Caudate nucleus (tissue), 63 donors: ENCODE measurements at places on chromosomes 11 and 22.

DNA sequence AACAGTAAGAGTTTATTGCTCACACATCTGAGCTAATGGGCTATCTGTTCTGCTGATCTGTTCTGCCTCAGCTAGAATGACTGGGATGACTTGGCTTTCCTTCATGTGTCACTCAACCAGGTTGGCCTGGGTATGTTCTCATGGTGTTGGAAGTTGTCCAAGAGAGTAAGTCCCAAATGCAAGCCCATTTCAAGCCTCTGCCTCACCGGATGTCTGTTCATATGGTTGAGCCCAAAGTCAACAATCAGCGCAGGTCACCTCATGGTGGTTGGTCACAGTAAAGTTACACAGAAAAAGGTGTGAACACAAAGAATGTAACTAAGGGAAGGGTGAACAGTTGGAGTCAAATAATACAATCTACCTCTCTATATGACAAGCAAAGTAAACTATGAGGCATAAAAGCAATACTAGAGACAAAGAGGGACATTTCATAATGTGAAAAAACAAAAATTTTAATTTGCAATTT lies 1.9 kb downstream of the GDPD4 start:
- no peak for DNase-seq

DNA sequence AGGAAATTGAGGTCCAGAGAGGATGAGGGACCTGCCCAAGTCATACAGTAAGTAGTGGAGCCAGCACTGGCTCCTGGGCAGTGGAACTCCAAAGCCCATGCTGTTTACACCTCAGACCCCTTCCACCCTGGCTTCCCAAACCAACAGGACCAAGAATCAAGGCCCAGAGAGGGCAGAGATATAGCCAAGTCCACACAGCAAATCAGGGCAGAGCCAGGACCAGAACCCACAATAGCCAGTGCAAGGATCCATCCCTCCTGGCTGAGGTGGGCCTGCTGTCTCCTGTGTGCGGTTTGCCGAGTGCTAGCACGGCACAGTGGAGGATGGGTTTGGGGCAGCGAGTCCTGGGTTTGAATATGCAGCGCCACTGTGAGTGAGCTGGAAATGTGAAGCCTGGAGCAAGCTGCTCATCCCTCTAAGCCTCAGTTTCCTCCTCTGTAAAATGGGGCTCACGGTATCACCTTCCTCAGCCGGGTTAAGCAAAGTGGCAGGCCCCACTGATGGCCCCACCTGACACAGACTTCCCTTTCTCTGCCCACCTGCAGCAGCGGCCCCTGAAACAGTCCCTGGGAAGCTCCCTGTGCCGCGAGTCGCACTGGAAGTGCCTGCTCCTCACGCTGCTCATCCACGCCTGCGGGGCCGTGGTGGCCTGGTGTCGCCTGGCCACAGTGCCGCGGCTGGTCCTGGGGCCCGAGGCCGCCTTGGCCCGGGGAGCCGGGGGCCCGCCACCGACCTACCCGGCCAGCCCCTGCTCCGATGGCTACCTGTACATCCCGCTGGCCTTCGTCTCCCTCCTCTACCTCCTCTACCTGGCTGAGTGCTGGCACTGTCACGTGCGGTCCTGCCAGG lies 2.3 kb downstream of the TMEM151A start:
- no peak for DNase-seq

DNA sequence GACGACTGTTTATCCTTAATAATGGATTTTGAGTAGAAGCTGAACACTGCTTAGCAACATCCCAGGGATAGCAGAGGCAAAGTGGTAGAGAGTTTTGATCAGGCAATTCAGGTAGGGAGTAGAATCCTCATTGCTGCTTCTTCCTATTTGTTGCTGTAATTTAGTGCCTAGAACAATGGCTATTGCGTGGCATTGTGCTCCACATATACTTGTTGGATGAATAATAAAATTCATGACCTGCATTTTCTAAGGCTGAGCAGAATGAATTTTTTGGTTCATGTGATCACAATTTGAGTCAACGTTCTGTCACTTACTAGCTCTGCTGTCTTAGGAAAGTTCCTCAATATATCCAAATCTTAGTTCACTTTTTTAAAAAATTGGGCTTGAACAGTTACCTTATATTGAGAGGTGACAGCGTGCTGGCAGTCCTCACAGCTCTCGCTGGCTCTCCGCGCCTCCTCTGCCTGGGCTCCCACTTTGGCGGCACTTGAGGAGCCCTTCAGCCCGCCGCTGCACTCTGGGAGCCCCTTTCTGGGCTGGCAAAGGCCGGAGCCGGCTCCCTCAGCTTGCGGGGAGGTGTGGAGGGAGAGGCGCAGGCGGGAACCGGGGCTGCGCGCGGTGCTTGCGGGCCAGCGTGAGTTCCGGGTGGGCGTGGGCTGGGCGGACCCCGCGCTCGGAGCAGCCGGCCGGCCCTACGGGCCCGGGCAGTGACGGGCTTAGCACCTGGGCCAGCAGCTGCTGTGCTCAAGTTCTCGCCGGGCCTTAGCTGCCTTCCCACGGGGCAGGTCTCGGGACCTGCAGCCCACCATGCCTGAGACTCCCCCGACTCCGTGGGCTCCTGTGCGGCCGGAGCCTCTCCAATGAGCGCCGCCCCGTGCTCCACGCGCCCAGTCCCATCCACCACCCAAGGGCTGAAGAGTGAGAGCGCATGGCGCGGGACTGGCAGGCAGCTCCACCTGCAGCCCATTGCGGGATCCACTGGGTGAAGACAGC lies 350.6 kb downstream of the ETS1 start:
- DNase-seq = no peak

DNA sequence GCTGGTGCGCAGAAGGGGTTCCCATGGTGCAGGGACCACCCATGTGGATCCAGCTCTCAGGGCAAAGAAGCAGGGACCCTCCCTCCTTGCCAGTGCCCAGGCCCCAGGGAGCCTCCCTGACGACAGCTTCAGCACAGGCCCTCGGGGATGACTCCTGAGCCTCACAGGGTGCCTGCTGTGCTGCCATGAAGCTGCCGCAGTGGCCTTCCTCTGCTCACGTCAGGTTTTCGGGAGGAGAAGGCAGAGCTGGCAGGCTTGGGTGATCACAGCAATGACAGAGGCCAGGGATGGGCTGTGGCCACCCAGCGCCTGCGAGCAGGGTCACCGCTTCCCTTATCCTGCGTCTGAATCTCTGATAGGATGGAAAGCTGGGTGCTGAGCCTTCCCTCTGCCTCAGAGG lies 276.2 kb downstream of the BRD1 start:
- no peak for DNase-seq

- no peak for DNase-seq
Measured at GRCh38 chr11:61850687-61851086, 22.6 kb downstream of the FADS2 start.

- DNase-seq = no peak
Measured at GRCh38 chr11:131884461-131885073, 514.2 kb downstream of the NTM start.

- DNase-seq = peak; percentile 71
Measured at GRCh38 chr11:117796872-117797529, at the start of gene DSCAML1. DSCAML1 (minus strand) TSS chr11:117797216; CDS start chr11:117797079, 137 bp downstream.

DNA sequence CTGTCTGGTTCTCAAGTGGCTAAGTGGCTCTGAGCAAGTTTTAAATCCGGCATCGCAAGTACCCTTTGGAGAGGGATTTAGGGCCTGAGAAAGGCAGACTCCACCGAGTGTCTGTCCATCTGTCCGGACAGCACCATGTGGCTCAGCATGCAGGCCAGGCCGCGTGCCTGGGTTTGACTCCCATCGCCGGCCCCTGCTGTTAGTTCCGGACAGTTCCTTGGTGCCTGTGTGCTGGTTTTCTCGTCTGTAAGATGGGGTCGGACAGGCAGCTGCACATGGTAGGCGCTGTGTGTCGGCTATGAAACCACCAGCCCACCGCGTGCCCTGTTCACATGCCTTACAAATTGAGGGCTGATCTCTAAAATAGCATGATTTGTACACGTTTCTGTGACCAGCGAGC lies 31.0 kb downstream of the NUP50 start:
- DNase-seq = no peak

DNA sequence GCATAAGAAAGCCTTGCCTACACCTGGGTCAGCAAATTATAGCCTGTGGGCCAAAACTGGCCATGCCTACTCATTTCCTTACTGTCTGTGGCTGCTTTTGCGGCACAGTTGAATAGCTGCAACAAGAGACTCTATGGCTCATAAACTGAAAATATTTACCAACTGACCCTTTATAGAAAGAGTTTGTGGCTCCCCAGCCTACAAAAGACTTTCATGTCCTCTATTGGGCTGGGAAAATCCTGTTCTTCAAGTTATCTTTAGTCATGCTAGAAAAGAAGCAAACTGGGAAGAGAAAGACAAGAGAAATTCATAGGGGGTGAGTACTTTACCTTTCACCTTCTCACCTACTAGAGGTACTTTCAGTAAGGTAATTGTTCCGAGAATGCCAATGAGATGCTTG lies 175.1 kb downstream of the SWAP70 start:
- DNase-seq = no peak

- no peak for DNase-seq
Measured at GRCh38 chr11:128859563-128860441, 7.3 kb downstream of the KCNJ1 start.

DNA sequence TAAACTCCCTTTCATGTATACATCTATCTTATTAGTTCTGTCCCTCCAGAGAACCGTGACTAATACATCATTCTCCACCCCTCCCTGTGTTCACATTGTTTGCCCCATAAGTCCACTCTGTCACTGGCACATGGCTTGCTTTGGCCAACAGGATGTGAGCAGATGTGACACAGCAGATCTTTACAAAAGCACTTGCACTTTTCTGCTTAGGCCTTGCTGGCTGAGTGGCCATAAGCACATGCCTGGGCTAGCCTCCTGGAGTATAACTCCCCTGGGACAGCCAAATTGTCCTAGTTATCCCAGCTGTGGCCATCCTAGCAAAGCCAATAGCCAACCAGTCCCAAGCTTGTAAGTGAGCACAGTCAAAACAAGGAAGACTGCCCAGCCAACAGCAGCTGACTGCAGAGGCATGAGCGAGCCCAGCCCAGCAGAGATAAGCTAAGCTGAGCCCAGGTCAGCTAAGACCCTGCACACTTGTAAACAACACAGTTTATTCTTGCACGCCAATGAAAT lies 9.7 kb upstream of the RCN1 start:
- no peak for DNase-seq

DNA sequence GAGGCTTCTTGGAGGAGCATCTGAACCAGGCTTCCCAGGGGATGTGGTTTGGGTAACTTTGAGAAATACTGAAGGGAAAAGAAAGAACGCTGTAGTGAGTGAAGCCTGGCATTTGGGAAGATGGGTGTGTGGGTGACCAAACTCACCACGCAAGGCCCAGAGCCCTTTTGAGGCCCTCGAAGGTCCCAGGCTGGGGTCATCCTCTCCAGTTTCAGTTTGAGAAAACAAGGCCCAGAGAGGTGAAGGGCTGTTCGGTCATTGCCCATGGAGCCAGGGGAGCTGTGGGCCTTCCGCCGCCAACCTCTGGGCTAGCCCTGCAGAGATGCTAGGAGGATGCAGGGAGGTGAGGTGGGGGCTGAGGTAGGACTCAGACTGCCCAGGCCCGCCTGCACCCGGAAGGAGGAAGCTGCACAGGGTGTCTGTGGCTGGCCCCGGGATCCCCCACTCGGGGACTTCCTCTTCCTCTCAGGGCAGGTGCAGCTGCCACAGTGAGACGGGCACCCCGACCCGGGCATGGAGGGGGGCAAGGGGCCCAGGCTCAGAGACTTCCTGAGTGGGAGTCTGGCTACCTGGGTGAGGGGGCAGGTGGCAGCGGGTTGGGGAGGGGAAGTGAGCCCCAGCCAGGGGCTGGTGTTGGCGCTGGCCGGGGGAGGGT lies at the start of gene CCDC88B:
TSS of gene CCDC88B (plus strand) at position 451 of the 655 bp plus-strand sequence. CDS start at position 514, 63 bp downstream.
- DNase-seq = no peak

DNA sequence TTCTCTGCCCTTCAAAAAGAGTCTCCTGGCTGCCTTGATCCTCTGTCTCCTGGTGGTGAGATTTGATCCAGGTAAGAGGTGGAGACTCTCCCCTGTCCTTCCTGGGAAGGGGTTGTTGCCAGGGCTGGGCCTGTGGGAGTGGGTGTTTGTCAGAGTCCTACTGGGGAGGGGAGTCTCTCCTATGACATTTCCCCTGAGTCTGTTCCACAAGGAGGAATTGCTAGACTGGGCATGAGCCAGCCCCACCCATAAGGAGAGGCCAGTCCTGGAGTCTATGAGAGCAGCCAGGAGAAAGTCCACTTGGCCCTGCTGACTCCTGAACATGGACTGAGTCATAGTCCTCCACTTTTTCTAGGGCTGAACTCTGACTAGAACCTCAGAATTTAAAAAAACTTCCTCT lies 7.4 kb downstream of the PEX26 start:
- no peak for DNase-seq

GRCh38 chr22:24214467-24215285 lies 30.2 kb downstream of the GGT5 start:
- no peak for DNase-seq

- no peak for DNase-seq
Measured at GRCh38 chr22:37018086-37018814, 997 bp downstream of the TST start.

DNA sequence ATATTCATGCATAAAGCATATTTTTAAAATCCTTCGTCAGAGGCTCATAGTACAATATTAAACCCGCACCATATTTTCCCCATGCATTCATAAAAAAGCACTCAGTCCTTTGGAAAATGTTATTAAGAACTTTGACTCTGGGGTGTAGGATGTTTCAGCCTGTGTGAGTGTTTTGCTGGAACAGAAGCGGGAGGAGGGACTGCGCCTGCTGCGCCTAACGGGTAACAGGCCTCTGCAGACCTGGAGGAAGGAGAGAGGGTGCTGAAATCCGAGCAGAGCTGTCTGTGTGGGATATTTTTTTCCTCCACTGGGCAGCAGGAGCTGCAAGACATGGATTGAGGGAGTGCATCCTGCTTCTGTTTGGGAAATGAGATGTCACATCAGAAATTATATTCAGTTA lies 483.0 kb downstream of the BRD1 start:
- no peak for DNase-seq

- no peak for DNase-seq
Measured at GRCh38 chr11:67483831-67484665, 1.2 kb downstream of the AIP start.

DNA sequence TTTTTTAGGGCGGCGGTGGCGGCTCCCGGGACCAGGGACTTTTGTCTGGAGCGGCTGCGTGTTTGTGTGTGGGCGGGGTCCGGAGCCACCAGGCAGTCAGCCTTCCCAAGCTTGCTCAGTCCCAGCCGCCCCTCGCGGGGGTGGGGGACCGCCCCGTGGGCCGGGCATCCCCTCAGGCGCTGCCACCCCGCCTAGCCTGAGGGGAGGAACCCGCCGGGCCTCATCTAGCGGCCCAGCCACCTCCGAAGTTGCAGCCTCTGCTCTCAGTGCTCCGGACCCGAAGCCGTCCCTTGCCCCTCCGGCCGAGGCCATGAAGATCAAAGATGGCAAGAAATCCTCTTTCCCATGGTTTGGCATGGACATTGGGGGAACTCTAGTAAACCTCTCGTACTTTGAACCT lies 235.2 kb downstream of the OR4C45 start:
- DNase-seq = no peak
